ENCODE measurements at places on chromosomes 7 and 10.

GRCh38 chr10:131577786-131578471 lies 266.4 kb upstream of the TCERG1L start:
- no peak for DNase-seq

DNA sequence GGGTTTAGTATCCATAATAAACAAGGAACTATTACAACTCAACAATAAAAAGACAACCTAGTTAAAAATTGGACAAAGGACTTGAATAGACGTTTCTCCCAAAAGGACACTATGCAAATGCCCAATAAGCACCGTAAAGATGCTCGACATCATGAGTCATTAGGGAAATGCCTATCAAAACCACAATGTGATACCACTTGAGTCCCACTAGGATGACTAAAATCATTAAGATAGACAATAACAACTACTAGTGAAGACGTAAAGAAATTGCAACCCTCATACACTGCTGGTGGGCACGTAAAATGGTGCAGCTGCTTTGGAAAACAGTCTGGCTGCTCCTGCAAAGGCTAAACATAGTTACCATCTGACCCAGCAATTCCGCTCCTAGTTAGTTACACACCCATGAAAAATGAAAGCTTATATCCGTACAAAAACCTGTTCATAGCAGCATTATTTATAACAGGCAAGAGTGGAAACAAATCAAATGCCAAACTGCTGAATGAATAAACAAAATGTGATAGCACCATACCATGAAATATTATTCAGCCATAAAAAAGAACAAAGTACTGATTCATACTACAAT lies 17.3 kb downstream of the CCDC3 start:
- no peak for DNase-seq

DNA sequence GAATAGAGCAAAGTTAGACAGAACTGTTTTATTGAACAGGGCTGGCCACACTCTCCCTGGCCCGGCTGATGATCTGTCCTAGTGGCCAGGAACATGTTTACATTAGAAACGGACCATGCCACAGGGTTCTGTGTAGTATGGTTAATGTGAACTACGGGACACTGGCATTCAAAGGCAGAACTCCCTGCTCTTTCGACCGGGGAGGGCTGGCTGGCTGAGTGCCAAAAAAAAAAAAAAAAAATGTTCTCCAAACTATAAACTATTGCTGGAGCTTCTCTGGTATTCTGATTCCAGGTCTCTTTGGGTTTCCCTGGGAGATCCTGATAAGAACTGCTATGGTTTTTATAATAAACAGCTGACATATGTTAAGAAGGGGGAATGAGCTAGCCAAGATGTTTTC lies 1262.6 kb upstream of the SORCS1 start:
- DNase-seq: no peak

DNA sequence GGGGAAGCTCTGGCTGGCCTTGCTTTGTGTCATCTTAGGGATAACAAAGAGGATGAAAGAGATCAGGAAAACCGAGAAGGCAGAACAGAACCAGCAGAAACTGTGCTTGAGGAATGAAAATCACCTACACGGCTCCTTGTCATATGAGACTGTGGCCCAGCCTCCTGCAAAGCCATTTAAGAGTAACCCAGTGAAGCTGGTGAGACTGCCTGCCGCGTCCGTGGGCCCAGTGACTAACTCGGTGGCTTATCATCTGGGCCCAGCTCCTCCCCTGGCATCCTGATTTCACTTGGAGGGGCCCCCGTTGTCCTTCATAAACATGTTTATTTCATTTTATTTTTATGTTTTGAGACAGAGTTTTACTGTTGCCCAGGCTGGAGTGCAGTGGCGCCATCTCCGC lies 30.7 kb downstream of the HTRA1 start:
- DNase-seq: no peak

DNA sequence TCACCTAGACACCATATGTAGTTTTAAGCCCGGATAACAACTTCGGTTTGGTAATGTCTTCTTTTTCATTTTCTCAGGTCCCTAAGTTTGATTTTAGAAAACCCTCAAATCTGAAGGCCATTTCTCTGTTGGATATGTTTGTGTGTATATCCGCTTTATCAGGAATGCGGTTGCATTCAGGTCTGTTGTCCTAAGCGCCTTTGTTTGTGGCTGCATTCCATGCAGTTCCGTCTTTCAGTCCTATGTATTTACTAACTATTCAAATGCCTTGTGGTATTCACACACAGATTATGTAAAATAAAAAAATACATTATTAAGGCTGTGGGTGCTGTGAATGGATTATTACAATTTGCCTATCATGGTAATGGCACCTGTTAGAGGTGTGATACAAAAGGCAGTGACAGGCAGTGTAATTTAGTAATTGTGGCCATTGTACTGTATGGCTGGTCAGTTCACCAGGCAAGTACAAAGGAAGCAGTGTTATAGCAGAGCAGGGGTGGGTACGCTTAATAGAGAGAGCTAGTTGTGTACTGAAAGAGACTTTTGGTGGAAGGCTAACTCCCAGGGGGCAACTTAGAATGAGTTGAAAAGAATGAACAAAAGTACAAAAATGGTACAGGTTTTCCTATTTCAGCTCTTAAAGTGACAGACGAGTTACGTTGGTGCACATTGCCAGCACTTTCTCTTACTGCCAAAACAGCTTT lies 136.4 kb downstream of the VTI1A start:
- no peak for DNase-seq

DNA sequence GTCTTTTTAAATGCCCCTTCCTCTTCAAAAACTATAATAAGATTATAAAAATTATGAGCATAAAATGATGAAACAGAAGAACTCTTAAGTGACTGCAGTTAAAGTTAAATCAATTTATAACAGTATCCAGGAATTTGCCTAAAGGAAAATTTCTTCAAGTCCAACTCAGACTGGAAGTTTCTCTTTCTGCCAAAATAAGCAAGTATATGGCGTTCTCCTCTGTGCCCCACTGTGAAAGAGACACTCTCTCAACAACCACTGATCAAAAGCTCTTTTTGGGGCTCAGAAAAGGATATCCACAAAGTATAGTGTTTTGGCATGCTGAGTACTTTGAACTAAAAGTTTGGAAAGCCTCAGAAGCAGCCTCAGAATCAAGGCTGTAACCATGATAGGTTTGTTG lies 139.9 kb downstream of the SKIDA1 start:
- DNase-seq: no peak
